Stimulated activated CD8-positive, alpha-beta memory T cell treated with anti-CD3 and anti-CD28 coated beads, Interleukin-4, amount 100 ng/mL, for 24 hours (primary cell): ENCODE measurements at places on chromosomes 7 and 10.

DNA sequence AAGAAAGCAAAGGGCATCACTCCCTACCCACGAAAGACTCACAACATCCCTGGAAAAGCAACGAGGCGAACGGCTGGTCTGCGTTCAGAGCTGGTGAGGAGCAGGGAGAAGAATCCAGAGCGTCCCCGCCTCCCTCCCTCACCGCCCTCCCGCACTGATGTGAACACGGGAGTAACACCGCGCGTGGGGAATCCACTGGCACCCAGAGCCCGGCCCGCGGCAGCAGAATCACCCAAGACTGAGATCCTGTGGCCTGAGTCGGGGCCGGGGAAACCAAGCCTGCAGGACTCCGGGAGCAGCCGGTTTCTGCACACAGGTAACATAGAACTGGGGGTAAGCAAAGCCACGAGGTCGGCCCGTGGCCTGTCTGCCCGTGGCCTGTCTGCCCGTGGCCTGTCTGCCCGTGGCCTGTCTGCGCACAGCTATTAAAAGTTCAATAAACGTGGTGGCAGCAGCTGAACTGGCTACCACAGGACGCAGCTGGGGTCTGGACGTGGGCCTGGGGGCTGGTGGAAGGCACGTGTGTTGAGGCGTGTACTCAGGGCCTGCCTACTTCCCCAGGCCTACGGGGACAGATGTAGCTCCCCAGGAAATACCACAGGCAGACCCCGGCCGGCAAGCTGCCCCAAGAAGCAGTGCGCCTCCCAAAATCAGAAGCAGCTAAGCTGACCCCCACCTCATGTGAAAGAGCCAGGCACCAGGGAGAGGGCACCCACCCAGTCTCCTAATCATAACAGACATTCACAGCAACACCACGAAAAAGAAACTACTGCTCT is 23.0 kb downstream of the DIP2C start:
- DNase-seq: no peak

DNA sequence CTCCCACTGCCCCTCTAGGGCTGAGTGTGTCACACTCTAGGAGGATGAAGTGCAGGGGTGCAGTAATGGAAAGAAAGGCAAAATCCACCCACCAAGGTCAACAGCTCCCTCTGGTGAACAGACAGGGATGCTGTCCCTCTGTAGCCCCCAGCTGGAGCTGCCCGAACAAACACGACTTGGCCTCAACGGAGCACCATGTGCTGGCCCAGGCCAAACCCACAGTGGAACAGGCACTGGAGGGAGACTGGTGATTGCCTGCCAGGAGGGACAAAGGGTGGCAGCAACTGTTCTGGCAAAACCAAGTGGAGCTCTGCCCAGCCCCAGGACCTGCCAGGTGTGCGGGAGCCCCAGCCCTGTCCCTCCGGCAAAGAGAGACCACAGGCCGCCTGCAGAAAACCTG is 20.7 kb downstream of the PDIA4 start:
- no peak for DNase-seq

DNA sequence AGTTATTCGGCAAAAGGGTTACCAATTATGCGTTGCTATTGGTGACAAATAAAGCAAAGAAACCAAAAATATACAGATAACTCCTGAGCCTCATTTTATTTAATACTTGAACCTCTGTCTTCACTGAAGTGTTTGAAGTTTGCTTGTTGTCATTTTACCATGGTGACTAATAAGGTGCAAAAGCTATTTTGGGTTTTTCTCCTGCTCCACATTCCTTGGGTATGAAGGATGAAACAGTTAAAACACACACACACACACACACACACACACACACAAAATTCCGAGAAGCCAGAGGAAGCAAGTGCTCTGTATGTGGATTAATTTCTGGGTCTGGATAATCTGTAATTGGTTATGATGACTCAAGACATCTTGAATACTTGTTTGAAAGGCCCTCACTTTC is 246.5 kb downstream of the COBL start:
- DNase-seq: no peak

GRCh38 chr10:55631071-55631654 is 729.9 kb downstream of the ZWINT start:
- no peak for DNase-seq

- peak; percentile 75 for DNase-seq
These were observed 15.6 kb downstream of the ATG9B start for GRCh38 chr7:151008511-151009323.

DNA sequence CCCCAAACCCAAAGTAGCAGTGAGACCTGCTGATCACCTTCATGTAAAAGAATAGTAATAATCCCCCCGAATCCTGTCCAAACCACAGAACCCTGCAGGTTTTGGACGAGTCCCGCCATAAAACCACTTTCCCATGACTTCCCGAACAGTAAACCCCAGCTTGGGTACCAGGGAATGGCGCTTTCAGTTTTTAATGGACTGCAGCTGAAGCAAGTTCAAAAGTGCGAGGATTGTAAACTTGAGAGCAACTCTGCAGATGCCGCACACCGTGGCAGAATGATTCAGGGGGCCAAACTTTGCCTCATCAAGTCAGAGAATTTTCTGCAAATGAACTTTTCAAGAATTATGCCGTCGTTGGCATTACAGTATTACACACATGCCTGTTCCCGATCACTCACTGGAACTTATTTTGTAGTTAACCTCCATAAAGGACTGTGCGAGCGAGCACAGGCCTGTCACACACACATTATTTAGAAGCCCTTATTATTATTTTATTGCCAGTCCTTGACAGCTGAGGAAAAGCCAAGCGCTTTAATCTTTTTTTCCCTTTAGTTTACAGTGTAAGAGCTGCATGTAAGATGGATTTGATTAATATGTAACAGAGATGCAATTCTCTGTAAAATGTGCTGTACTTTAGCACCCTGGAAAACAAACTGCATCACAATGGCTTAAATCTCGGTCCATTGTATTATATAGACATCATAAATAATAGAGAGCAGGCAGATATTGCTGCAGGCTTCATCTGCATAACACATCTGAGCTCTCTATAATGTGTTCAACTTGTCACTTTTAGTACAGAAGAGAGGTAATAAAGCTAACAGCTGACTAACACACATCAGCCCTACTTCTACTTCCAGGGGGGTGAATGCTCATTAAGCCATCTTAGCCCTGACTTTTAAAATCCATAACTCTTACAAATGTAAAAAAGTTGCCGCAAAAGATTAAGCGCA is 493.5 kb upstream of the GALNT17 start:
- DNase-seq: no peak

DNA sequence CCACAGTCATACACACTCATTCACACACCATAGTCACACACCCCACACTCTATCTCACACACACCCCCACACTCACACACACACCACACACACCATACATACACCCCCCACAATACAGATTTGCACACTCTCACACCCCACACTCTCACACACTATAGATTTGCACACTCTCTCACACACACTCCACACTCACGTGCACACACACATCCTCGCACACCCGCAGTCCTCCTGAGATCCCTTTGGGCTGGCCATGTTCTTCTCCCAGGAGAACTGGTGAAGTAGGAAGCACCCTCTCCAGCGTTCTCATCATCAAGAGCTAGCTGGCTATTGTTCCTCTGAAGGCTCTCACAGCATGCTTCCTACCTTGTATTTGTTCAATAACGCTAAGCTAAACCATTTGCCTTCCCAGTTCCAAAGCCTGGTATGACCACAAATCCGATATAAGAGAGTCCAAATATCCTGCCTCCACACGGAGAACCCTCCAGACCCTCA is 86.2 kb downstream of the HECW1 start:
- DNase-seq: no peak

- peak; percentile 22 for DNase-seq
These were observed 51.2 kb upstream of the GTF2I start for GRCh38 chr7:74606101-74606908.

- no peak for DNase-seq
These were observed 4.8 kb upstream of the ADRB1 start for GRCh38 chr10:114038819-114039218.
